ENCODE measurements at places on chromosomes 16 and 17. TPM values are rescaled to one million over a fixed set of nuclear protein-coding genes. Genes with fewer than 3 reads are reported as not detected.

TMEM114 gene
- not detected for total RNA-seq

CCL7 gene
- total RNA-seq, result not detected

GAN gene
- total RNA-seq, result 8.1 TPM

KCNJ18 gene
- total RNA-seq, result not detected

OR1A1 gene
- total RNA-seq, result not detected

SPG7 gene
- total RNA-seq, result 210 TPM

NOTUM gene
- total RNA-seq, result 0.78 TPM

- DNase-seq, result peak; percentile 20
Measured at GRCh38 chr17:66431910-66432309, 129.5 kb downstream of the PRKCA start.

DNA sequence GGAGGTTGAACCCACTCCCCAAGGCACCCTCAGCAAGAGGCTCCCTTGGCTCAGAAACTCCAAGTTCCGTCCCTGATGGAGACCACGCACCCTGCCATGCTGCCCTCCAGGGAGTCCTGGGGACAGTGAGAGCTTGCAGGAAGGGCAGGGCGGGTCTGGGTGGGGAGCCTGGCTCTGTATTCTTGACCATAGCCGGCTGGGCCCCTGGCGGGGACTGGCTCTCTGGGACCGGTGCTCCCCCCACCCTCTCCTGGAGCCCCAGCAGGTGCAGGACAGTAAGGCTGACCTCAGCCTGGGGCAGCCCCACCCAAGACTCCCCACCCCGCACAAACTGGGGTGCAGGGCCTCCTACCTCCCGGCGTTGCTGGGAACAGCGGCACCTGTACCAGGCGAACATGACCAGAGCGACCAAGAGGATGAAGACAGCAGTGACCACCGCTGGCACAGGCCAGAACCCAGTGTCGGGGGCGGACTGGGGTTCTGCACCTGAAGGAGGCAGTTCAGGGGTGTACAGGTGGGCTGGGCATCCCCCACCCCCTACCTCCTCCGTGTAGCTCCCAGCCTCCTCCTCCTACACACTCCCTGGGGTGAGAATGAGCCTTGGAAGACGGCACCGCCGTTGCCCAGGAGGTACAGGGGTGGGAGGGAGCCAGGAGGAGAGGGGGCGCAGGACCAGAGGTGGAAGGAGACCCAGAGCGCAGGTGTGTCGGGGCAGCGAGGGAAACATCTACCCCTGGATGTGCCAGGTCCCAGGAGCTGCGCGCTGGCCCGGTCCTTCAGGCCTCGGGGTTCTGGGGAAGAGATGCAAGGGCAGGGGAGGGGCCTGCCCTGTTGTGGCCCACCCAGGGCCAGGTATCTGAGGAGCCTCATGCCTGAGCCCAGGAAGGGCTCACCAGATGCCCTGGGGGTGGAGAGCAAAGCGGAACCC, 5.4 kb upstream of the CD7 start:
- DNase-seq, result no peak

DNA sequence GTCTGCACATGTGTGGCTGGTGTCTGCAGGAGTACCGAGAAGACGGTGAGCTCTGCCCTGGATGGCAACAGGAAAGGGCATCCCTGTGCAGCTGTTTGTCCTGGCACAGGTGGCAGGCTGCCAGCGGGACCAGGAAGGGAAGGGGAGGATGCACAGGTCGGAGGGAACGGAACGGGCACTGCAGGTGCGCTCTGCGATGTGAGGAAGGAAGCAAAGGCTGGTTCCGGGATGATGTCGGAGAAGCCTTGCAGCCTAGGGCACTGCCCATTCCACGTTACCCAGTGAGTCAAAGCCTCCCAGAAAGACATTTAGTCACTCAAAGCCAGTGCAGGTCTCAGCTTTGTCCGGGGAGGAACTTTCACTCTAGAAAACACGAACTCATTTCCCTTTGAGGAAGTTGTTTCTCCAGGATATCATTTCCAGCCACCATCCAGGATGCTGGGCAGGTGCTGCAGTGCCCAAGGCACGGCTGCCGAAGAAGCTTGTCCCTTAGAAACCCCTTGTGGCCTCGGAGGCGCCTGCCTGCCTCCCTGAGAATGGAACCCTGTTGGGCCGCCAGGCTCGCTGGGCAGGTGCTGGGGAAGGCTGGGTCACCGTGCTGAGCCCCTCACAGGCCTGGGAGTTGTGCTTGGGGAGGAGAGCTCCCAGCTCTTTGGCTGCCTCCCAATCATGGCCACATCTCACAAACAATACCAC, 4.5 kb upstream of the TMEM235 start:
- no peak for DNase-seq

- DNase-seq, result no peak
Measured at GRCh38 chr16:59574296-59574695, 840.2 kb upstream of the GOT2 start.

- DNase-seq, result no peak
Measured at GRCh38 chr17:59353106-59353854, 21.8 kb downstream of the YPEL2 start.

GRCh38 chr16:66590322-66590721, 11.1 kb downstream of the CMTM2 start:
- DNase-seq, result no peak

GRCh38 chr17:58047376-58048150, 35.7 kb upstream of the DYNLL2 start:
- no peak for DNase-seq

- no peak for DNase-seq
Measured at GRCh38 chr17:48561884-48562810, 16.0 kb downstream of the HOXB4 start.

GRCh38 chr17:9427465-9428315, 147.9 kb downstream of the STX8 start:
- no peak for DNase-seq

GRCh38 chr17:45129426-45129939, 2.8 kb downstream of the PLCD3 start:
- no peak for DNase-seq
